GM03348 (cell line): ENCODE measurements at places on chromosomes 1 and 21.

DNA sequence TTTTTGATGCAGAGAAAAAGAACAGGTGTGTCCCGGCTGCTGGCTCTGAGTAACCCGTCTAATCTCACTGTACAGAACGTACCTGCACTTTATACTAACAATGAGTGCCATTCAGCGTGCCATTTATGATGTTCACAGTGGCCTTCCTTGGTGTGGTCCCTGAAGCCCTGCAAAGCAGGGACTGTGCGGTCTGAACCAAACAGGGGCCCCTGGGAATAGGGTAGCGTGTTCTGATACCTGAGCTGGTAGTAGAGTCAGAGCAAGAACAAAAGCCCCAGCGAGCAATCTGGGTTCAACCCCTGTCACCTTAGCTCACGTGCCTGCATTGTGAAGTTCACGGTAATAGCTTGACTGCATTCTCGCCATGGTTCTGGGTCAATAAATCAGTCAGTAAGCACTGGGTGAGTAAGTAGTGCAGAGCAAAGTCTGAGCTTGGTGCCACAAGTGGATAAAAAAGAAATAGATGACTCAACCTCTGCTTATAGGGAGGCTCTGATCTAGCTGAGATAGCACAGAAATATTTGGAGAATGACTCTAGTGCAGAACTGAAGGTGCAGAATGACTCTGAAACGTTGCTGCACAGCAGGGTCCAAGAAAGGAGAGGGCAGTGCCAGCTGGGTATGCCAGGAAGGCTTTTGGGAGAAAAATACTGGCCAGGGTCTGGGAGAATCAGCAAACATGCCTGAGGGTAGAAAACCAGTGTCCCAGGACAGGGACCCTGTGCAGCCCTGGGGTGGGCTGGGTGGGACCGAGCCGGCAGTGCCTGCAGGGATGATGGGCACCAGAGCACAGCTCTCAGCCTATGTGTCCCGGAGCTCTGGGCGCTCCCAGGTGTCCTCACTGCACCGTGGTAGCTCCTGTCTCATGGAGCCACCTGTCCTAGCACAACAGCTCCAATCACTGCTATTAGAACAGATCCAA, 125.9 kb downstream of the RHOU start:
- peak; percentile 75 for DNase-seq

GRCh38 chr1:200243042-200243437, 166.8 kb downstream of the ZNF281 start:
- DNase-seq, result peak; percentile 11

GRCh38 chr1:77977989-77978292, 931 bp downstream of the FUBP1 start:
- peak; percentile 73 for DNase-seq

DNA sequence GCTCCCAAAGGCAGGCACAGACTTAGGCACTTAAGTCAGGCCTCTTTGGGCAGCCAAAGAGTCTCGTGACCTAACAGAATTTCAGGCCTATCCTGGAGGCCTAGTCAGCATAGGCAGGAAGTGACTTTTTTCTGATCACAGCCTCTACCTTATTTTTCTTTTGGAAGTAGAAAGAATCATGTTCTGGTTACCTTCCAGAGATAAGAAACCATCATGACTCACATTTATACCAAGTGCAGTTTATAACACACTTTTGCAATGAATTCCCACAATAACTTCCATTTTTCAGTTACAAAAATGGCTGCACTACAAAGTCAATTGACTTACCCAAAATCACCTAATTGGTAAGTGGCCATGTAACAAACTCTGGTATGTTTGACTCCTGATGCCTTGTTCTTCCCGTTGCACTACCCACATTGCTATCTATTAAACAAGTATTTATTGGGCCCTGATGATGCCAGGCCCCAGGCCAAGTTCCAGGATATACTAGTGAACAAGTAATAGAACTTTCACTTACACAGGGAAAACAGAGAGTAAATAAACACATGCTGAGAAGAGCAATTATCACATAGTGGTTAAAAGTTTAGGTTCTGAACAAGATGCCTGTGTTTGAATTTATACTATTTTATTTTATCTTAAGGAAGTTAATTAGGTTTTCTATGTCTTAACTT, 74.3 kb downstream of the SH3GLB1 start:
- no peak for DNase-seq

DNA sequence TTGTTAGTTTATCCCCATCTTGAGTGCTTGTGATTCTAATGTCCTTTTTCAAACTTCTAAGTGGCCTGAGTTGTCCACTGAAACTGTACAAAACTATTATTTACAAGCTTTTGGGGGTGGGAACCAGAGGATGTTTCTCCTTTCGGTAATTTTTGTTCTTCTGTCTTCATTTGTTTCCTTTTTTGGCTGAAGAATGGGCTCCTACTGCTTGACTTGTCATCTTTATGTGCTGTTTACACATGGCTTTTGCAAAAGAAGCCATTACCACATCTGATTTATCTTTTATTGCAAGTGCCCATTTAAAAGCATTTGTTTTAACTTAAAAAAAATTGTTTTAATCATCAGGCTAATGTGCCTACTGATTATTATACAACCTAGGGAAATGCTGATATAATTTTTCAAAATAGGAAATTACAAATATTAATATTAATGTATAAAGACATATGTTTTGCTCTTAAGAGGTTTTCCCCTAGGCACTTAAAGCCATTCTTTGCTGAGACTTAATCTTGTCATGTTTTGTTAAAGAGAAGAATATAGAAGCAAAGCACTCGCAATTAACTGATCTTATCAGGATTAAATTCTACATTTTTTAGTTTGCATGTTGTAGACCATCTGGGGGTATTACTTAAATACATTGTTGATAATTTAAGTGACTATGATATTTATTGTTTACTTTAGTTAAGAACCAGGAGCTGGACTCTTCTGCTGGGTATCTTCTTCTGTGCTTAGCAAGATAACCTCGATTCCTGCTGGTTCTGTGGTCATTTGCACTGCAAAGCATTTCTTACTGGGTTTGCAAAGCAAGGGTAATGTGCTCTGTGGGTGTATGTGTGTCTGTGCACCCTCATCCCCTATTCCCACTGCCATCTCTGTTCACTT, 40.1 kb downstream of the TMEM200B start:
- DNase-seq, result no peak

- DNase-seq, result peak; percentile 58
Observed at GRCh38 chr1:153922076-153922971, 448 bp downstream of the GATAD2B start.
